Mammary microvascular endothelial cell (primary cell): ENCODE measurements at places on chromosomes 12 and 14. TPM values are rescaled to one million over a fixed set of nuclear protein-coding genes. Genes with fewer than 3 reads are reported as not detected.

ARG2 gene
- 9.6 and 13.2 TPM in 2 replicates for total RNA-seq

NRXN3 gene
- total RNA-seq: 0.27 and 0.49 TPM in 2 replicates

KCNMB4 gene
- total RNA-seq: under 0.01 and 0.05 TPM in 2 replicates

TBX3 gene
- total RNA-seq: 25.9 and 32.1 TPM in 2 replicates

TNFAIP2 gene
- total RNA-seq: 30.5 and 38.6 TPM in 2 replicates
